ENCODE measurements at places on chromosomes 12 and 14.

DNA sequence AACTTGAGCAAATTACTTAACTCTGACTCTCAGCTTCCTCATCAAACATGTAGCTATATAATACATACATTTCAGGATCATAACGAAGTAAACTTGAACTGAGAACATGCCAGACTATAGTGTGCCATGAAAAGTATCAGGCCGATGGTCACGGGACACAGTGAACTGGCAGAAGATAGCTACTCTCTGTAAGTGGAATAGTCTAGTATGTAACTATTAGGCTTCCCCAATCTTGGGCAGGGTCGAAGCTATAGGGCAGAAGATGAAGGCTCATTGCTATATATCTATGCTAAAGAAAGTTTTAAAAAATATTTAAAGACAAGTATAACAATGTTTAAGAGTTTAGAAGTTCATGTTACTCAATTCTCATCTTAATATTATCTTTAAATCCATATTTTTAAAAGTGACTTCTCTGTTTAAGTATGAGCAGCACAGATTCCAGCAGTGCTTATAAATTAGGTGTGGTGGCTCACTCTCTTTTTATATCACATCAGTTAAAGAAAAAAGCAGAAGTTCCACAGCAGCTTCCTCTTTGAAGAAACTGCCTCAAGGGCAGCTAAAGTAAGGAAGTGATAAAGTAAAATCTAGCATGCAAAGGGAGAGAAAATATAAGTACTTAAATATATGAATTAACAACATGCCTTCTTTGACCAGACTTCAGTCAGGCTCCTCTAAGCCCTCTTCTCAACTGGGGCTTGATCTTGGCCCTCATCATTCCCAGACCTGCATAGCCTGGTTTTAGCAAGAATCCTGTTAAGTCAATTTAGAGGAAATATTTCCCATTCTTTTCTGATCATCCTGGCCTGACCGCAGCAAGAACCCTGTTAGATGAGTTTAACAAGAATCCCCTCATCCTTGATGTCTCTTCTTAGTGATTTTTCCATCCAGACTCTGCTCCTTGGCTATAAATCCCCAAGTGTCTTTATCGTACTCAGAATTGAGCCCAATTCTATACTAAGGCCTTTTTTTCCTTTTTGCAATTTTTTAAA is 8.4 kb upstream of the GLIPR1 start:
- no peak for DNase-seq

DNA sequence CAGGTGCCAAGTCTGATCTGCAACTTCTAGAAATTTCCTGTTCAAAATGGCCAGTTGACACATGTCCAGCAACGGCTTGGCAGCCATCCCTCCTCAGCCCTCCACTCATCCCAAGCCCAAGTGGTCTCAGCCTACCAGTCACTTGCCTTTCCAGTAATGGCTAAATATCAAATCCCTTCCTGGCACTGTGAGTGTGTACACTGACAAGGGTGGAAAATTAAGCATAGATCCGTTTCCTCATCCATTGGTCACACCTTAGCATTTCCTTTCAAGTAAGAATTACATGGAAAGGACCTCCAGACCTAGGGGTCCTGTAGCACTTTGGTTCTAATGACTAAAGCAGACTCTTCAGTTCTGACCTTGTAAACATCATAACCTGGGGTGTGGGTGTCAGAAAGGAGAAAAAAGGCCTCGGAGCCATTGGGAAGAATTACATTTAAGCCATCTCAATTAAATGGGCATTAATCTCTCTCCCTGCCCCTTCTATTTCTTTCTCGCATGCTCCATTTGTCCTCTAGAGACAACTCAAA is 15.4 kb downstream of the LLPH start:
- no peak for DNase-seq

DNA sequence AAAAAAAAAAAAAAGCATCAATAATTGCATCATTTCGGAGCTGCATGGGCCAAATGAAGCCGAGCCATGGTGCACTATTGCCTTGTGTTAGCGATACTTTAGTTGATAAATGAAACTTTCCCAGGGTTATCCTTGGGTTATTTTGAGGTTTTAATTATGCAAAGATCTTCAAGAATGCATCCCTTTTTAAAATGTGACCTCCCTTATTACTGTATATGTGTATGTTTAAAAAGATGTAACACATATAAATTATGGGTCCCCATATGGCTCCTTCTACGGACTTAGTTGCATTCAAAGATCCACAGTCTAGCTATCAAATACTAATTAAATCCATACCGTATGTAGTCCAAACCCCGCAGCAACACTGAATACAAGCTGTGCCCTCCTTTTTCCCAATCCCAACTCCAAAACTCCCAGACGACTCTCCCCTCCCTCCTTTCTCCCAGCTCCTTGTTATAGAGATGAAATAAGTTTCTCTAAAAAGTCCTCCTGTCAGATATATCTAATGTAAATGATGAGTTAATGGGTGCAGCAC is 129.3 kb upstream of the MAP1LC3B2 start:
- no peak for DNase-seq

- no peak for DNase-seq
Observed at GRCh38 chr14:96681829-96682228, 115.4 kb upstream of the VRK1 start.

DNA sequence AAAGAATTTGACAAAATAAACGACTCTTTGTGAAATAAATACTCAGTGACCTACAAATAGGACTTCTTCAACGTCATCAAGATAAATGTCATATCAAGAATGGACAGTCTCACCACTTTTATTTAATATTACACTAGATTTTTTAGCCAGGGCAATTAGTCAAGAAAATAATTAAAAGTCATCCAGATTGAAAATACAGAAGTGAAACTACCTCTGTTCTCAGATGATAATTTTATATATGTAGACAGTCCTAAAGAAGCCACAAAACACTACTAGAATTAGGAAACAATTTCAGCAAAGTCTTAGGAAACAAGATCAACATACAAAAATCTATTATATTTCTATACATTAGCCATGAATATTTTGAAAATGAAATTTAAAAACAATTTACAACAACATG is 689.6 kb upstream of the SEL1L start:
- no peak for DNase-seq

DNA sequence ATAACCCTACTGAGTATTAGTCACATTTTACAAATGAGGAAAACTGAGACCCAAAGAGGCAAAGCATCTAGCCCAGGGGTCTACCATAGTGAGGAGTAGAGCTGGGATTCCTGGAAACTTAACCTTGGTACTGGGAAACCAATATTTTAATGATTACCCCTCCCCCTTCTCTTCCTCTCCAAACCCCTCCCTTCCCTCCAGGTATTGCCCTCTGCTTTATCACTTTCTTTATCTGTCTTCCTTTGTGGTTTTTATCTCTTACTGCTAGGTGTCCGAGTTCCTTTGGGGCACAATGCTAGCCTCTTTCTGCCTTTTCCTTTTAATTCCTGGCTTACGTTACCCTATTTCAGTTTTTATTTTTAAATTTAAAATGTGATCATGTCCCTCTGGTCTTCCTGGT is 2.8 kb downstream of the GABARAPL1 start:
- DNase-seq, result no peak

DNA sequence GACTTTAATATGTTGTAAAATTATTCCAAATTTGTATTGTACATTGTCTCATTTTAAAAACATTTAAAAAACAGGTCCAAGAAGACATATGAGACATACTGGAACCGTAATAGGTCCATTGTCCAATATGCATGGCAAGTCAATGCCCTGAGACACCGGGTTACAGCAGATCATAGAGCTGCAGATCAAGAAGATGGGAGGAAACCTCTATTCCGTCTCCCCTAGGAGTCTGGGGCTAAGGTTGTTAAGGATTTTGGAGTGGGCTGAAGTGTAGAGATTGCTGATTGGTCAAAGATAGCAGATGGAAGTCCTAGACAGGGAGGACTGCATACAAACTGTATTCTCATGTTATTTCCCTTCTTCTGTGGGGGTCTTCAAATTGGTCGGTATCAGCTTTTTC is 108.3 kb upstream of the PLEKHA5 start:
- DNase-seq, result no peak

DNA sequence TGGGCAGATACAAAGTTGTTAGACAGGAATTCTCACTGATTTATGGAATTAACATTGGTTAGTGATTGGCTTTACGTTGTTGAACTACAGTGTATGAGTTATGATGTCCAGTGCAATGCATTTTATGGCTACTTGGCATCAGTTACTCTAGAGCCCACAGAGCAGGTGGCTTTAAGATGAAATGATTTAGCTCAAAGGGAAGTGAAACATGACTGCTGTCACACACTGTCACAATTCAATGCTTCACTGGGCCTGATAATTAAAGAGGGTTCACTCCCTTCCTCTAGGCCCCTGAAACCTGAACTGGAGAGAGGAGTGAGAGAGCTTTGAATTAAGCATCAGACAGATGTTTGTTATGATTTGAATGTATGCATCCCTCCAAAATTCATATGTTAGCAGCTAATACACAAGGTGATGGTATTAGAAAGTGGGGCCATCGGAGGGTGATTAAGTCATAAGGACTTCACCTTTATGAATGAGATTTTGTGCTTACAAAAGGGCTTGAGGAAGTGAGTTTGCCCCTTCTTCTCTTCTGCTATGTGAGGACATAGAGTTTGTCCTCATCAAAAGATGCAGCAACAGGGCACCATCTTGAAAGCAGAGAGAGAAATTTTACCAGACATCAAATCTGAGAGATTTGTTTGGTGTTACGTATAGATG is 175.8 kb upstream of the GRIN2B start:
- no peak for DNase-seq

GRCh38 chr14:90603841-90604240 is 207.0 kb downstream of the CALM1 start:
- peak; percentile 1 for DNase-seq

- no peak for DNase-seq
Observed at GRCh38 chr14:85644211-85644610, 114.3 kb downstream of the FLRT2 start.

DNA sequence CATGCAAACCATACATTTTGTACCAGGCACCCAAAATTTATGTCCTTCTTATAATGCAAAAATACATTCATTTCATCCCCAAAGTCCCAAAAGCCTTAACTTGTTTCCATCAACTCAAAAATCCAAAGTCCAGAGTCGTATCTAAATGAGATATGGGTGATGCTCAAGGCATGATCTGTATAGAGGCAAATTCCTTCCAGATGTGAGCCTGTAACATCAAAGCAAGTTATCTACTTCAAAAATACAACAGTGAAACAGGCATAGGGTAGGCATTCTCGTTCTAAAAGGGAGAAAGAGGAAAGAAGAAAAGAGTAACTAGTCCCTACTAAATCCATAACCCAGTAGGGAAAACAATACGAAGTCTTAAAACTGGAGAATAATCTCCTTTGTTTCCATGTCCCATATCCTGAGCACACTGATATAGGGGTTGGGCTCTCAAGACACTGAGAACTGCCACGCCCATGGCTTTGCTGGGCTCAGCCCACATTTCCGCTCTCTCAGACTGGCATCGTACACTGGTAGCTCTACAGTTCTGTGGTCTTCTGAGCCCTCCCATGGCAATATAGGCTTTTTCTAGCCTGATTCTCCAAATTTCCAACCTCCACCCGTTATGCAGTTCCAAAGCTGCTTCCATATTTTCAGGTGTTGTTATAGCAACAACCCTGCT is 232.8 kb downstream of the TMTC2 start:
- DNase-seq, result no peak

DNA sequence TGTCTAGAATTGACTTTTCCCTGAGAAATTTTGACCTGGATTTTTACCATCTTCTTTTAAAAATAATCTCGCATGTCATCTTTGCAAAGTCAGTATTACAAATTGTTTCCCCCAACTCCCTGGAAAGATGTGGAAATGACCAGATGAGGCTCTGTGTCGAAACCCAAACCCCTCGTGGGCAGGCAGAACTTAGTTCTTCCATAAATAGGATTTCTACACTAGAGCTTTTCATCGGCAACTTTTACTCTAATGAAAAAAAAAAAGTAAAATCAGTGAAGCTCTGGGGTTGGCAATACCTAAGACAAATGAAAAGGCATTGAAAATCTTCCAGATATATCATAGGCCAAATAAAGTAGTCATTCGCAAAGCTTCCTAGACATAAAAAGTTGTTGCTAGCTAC is 17.0 kb downstream of the SSPN start:
- DNase-seq, result no peak

- no peak for DNase-seq
Observed at GRCh38 chr12:118119449-118119879, 15.7 kb upstream of the VSIG10 start.
